ENCODE measurements at places on chromosomes 5 and 9. TPM values are rescaled to one million over a fixed set of nuclear protein-coding genes. Genes with fewer than 3 reads are reported as not detected.

The IL3 gene
- total RNA-seq = not detected

The PCDHAC1 gene
- not detected for total RNA-seq

The BTNL9 gene
- total RNA-seq = not detected

The PALM2AKAP2 gene
- 0.05 TPM for total RNA-seq

The PRELID1 gene
- 237 TPM for total RNA-seq
